ENCODE measurements at places on chromosomes 5 and 9. TPM values are rescaled to one million over a fixed set of nuclear protein-coding genes. Genes with fewer than 3 reads are reported as not detected.

Gene OTULINL
- 21.6 TPM for total RNA-seq

Gene IGFBPL1
- not detected for total RNA-seq

Gene PCDHGA6
- 6.2 TPM for total RNA-seq

Gene DMRT2
- total RNA-seq = 7.3 TPM

Gene PCDHGB2
- 5.3 TPM for total RNA-seq

Gene COL23A1
- total RNA-seq = 0.57 TPM

Gene FBP2
- total RNA-seq = not detected

Gene PCDHB10
- total RNA-seq = 2.4 TPM

Gene TMEM203
- 23.3 TPM for total RNA-seq

Gene TOR1B
- total RNA-seq = 25.1 TPM

Gene ADAMTS13
- total RNA-seq = 2.2 TPM

Gene GTF2H2
- total RNA-seq = 28.7 TPM

Gene CDH9
- not detected for total RNA-seq

Gene RAB24
- 29.1 TPM for total RNA-seq

Measured in subcutaneous adipose tissue (tissue), 4 donors.